ENCODE measurements at places on chromosomes 12 and 14.

GRCh38 chr14:38399652-38400051, 143.8 kb upstream of the CLEC14A start:
- no peak for DNase-seq

- peak; percentile 93 for DNase-seq
These were observed 41.9 kb upstream of the NCOR2 start for GRCh38 chr12:124609041-124609989.

DNA sequence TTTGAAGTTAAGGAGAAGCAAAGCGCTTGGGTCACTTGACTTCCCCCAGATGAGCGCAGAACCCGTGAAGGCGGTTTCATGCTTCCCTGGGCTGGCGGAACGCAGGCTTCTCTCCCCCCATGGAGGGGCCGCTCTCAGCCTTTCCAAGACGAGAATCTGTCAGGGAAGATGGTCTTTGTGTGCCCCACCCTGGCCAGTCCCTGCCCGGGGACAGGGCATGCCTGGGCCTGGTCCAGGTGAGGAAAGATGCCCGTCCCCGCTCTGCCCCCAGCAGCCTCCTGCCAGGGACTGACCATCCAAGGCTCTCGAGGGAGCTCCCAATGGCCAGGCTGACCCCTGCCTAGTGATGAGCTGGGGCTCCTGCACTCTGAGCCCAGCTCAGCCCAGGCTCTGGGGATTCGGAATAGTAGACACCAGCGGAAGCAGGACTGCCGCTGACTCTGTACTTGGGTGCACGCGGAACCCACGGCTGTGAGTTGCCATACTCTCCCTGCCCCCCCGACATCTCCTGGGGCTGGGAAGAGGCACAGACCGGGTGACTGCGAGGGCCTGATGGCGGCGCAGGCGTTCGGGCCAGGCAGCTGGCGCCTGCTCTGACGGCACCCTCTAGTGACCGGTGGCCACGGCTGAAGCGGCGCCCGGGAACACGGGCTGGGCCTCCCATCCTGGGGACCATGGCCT, 142.2 kb upstream of the FKBP4 start:
- no peak for DNase-seq

DNA sequence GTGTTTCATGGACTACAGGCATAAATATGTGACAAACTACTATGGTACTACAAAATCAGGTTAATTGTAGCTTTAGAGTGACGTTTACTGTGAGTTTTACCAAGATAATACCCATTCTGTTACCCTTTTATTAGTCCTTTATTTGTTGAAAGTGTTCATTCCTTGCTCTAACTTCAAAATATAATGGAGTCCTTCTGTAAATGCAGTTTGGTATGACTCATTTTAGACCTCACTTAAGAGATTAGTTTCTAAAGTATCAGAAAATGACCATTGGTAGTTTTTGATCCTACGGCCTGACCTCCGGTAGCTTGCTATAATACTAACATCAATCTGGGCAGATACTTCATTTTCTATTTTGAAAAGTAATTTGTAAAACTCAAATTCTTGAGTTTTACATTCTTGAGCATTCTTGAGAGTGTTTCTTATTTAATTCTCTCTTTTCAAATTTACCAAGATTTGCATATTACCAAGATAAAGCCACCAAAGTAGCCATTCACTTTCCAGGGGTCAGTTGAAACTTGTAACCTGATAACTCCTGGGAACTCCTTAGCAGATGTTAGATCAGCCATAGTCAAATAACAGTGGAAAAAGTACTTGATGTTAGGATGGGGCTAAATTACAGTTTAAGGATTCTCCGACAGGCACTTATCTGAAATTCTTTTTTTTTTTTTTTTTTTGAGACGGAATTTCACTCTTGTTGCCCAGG, 4.2 kb downstream of the HSPA2 start:
- no peak for DNase-seq

- DNase-seq: no peak
These were observed 56.0 kb downstream of the ISCA2 start for GRCh38 chr14:74549588-74549987.

GRCh38 chr14:37583358-37584210, 11.5 kb downstream of the FOXA1 start:
- DNase-seq: no peak

- peak; percentile 96 for DNase-seq
These were observed 420 bp upstream of the ANKLE2 start for GRCh38 chr12:132761921-132762583.

GRCh38 chr12:69044887-69045286, 111.9 kb upstream of the CPM start:
- DNase-seq: no peak

DNA sequence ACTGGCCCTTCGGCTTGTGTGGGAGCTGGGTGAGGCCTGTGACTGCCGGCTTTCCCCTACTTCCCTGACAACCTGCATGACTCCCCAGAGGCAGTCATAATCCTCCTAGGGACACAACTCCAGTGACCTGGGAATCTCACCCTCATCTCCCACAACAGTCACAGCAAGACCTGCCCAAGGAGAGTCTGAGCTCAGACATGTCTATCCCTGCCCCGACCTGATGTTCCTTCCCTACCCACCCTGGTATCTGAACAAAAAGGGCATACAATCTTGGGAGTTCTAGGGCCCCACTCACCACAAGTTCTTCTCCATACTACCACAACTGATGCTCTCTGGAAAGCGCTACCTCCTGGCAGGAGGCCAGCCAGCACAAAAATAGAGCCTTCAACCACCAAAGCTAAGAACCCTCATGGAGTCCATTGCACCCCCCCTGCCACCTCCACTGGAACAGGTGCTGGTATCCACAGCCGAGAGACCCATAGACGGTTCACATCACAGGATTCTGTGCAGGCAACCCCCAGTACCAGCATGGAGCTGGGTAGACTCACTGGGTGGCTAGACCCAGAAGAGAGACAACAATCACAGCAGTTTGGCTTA, 16.8 kb downstream of the ATP23 start:
- no peak for DNase-seq

DNA sequence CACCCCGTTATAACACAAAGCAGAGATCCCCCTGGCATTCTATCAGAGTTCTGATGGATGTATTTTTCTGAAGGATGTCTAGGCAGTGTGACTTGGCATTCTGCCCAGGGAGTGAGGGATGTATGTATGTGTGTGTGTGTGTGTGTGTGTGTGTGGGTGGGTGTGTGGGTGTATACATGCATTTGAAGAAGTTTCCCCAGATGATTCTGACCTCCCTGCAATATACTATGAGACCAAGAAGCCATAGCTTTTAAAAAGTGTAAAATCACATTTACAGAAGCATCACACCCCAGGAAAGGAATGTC, 59.7 kb upstream of the NAP1L1 start:
- peak; percentile 53 for DNase-seq

GRCh38 chr12:29713729-29714128, 70.0 kb downstream of the TMTC1 start:
- DNase-seq: no peak

- no peak for DNase-seq
These were observed 17.5 kb upstream of the GXYLT1 start for GRCh38 chr12:42162193-42162592.

- no peak for DNase-seq
These were observed 9.1 kb upstream of the HOXC13 start for GRCh38 chr12:53929527-53929926.

- DNase-seq: no peak
These were observed 120.1 kb downstream of the BICD1 start for GRCh38 chr12:32226768-32227167.

GRCh38 chr12:121107681-121108080, 25.0 kb upstream of the P2RX7 start:
- no peak for DNase-seq

DNA sequence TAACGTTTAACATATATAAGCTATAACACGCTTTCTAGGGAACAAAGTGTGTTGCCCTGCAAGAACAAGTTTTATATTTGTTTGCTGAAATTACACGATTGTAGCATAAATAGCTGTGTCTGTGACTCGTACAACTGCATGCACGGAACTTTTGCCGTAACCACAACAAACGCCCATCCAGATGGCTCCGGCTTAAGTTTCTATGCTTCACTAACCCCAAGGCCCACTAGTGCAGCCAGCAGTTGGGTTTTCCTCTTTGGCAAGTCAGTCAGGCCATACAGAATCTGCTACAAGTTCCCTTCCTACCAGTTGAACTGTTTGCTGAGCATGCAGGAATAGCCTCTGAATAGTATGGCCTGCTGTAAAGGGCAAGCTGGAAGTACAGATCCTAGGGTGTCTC, 12.1 kb downstream of the CSRP2 start:
- no peak for DNase-seq

GRCh38 chr12:23952071-23952470, 2.6 kb upstream of the SOX5 start:
- DNase-seq: no peak

DNA sequence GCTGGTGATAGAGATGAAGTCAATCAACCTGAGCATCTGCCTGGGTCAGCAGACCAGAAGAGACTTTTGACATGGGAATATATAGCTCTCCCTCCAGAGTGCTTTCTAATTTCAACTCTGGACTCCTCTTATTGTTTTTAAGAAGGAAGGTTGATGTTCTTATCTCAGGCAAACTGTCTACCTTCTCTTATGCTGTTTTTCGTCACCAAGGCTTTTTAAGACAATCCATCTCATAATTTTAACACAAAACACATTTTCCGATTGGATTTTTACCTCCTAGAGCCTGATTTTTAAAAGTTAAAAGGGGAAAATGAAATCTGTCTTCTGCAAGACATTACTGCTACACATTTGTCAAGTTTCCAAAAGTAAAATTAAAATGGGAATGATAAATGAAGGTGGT, 368.7 kb upstream of the MIS18BP1 start:
- no peak for DNase-seq

- DNase-seq: no peak
These were observed 2.5 kb upstream of the TTC7B start for GRCh38 chr14:90818715-90819114.

DNA sequence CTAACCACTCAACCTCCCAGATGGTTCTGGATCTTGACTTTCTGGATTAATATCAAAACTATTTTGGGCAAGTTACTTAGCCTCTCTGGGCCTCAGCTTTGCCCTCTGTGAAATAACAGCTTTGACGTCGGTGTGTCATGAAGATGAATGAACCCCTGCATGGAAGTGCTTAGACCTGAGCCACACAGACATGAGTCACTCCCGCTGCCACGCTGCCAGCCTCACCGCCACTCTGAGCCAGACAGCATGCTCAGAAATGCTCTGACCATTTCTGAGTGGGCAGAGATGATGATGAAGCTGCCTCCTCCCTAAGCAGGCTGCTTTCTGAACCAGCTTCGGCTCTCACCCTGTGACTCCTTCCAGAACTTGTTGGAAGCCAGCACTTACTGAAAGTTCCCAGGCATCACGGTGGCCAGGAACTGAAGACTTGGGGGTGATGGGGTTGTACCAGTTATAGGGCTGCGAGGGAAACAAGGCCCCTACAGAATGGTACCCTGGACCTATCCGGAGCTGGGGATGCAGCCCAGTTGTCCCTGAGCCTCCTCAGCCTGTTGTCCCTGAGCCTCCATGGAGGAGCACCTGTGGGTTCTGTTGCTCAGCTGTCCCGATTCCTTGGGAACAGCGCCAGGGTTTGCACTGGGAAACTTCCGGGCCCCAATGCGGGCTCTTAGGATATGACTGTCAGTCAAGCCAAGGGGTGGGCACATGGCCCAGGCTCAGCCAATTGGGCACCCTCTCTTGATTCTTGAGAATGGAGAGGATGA, 2.0 kb upstream of the CCDC197 start:
- DNase-seq: no peak

DNA sequence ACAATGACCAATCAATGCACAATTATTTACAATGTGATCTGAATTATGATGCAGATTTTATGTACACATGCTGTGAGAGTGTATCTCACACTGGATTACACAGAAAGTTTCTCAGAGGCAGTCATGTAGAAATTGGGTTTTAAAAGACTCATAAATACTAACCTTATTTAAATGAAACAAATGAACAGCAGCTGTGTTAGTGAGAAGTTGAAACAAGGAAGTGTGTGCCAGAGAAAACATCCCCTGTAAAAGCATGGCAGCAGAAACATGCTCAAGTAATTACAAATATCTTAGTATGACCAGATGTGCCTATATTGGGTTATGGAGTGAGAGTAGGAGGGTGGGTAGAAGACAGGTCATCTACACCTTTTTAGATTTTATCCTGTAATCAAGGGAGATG, 723.7 kb downstream of the C12orf50 start:
- DNase-seq: no peak

DNA sequence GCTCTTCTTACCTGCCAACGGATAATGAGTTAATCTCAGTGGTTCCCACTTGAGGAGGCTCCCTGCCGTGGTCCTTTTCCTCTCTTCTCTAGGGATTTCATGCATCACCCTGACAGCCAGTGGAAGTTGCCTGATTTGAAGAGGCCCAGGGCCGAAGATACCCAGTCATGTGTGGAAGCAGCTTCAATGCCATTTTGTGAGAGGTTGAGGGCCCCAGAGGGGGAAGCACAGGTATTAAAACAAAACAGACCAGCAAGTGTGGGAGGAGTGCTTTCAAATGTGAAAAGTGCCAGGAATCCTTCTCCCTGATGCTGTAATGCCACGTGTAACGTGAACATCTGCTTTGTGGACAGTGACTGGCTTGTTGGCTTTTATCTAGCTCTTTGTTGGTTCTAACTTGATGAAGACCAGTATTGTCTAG, 1.5 kb downstream of the TCP11L2 start:
- no peak for DNase-seq

DNA sequence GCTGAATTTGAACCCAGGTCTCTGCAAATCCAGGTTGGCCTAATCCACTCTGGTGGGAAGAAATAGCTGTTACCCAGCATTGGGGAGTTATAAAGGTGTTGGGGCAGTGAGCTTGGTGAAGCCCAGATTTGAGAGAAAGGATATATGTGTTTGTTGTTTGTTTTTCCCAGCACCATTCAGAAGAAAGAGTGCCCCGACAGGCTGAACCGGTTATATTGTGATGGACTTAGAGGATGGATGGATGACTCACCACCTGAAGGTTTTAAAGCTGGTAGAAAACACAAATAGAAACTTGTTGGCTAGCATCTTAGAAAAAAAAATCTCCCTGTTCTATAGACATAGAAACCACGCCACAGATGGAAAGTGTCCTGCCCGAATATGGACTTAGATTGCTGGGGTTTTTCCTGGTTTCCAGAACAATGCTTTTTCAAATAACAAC, 404.6 kb downstream of the MED13L start:
- DNase-seq: no peak

GRCh38 chr14:56903304-56903969, 93.2 kb upstream of the OTX2 start:
- DNase-seq: no peak

DNA sequence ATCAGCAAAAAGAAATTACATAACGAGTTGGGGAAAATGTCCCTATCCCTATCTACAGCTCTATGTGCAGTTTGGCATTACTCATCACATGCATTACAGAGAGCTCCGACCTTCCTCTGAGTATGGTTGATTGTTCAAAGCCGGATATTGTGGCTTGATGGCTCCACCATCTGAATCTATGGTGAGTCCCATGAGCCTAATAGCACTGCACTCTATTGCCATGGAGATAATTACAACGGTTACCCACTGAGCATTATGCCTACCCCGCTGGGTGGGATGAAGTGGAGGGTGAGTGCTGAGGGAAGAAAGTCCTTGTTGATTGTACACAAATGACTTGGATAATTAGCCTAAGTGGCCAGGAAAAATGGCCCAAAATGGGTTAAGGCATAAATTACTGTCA, 800.5 kb downstream of the NRXN3 start:
- DNase-seq: no peak

GRCh38 chr12:71694099-71694820, 8.4 kb downstream of the TMEM19 start:
- no peak for DNase-seq

Data from hematopoietic multipotent progenitor cell treated with erythropoietin and hydrocortisone succinate and interleukin-3 and kit ligand, for 4 days (in vitro differentiated cells).